ENCODE measurements at places on chromosomes 6 and 20.
A peak's percentile ranks its signal among the peaks of the same experiment; 100 is the strongest.

DNA sequence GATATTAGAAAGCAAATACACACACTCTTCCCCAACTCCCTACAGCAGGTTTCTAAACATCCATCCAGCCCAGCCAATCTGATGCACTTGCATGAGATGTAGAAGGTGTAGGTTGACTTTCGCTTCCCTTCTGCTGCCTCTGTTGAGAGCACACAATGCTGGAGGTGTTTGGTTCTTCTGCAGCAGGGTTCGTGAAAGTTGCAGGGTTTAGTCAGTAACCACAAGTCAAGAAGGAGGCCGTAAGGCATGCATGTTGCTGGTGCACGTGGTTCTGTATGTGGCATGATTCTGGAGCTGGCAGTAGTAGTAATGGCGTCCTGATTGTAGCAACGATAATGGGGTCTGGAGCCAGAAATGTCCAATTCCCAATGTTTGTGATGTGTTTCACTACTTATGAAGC lies 53.0 kb downstream of the DEK start:
- DNase-seq: no peak

- no peak for DNase-seq
These were observed 30.5 kb downstream of the CNR1 start for GRCh38 chr6:88135578-88136114.

GRCh38 chr6:142886431-142887170 lies 58.4 kb downstream of the HIVEP2 start:
- DNase-seq: no peak

GRCh38 chr20:50731930-50732690 lies 730 bp downstream of the PARD6B start:
- no peak for DNase-seq

DNA sequence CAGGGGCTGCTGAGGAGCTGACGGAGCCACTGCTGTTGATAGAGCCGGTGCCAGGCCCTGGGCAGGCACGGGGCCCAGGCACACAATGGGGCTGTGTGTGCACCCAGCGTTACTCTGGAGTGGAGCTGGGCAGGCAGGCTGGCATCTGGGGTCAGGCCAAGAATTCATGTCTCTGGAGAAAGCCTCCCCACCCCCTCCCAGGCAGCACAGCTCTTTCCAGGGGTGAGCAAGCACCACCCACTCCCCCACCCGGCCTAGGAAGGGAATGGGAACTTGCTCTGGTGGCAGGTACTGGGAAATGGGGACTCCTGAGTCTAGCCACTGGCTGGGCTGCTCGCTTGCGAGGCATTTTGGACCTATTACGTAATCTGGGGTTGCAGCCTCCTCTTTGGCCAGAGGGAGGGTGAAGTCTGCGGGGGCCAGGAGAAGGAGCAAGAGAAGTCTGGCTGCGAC lies 22.7 kb downstream of the TFEB start:
- DNase-seq: peak; percentile 46

- no peak for DNase-seq
These were observed 101.3 kb upstream of the ESR1 start for GRCh38 chr6:151705993-151706733.

- no peak for DNase-seq
These were observed 85.2 kb downstream of the DLL1 start for GRCh38 chr6:170205534-170206316.

DNA sequence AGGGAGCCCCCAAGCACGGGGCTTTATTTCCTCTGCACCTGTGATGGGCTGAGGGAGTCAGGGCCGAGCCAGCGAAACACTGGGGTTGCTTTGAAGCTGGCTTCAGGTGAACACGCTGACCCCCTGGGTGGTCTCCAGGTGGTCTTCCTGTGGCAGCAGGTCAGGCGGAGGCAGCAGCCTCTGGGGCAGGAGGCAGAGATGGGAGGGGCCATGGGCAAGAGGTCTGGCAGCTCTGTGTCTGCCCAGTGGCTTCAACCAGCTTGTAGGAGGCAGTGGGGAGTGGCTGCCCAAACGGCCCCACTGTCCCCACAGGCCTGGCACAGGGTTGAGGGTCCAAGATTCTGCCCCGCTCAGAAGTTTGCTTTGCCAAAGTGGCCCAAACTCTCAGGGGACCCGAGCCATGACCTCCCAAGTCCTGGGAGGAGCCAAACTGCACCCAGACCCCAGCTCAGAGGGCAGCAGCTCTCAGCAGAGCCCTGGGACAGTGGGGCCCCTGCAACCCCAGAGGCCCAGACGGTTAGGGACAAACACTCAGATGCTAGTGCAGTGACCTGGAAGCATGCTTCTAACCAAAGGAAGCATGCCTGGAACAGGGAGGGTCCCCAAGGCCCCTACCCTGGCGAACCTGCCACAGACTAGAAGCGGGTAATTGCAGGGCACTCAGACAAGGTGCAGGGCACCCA lies 15.3 kb downstream of the NTSR1 start:
- no peak for DNase-seq

GRCh38 chr6:99521633-99522151 lies 6.5 kb upstream of the USP45 start:
- no peak for DNase-seq

GRCh38 chr6:84428300-84428907 lies 201.0 kb upstream of the CEP162 start:
- DNase-seq: no peak

DNA sequence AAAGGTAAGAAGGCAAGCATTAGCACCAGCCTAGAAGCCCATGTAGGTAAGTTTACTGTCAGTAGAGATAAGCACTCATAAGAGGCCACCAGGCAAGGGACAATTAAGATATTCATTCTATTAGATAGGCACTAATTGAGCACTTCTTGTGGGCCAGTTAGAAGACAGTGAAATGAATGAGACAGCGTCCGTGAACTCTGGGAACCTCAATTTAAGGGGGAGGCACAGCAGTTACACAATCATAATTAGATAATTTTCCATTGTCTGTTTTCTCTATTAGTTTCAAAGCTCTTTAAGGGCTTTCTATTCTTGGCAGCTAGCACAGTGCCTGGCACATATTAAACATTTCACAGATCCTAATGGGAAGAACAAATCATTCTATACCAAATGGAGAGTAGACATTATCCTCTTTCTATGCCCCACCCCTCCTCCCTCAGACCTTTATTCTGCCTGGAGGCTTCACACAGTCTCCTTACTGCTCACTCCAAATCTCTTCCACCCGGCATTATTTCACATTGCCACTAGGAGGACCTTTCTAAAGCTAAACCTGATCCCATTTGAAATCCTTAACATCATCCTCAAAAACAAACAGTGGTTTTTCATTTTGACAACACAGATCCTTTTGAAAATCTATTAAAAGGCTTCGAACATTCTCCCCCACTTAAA lies 529.6 kb downstream of the ADGRB3 start:
- DNase-seq: no peak

GRCh38 chr20:47295921-47296426 lies 60.5 kb downstream of the ZMYND8 start:
- no peak for DNase-seq

- no peak for DNase-seq
These were observed 46.6 kb upstream of the EDN3 start for GRCh38 chr20:59253779-59254319.

DNA sequence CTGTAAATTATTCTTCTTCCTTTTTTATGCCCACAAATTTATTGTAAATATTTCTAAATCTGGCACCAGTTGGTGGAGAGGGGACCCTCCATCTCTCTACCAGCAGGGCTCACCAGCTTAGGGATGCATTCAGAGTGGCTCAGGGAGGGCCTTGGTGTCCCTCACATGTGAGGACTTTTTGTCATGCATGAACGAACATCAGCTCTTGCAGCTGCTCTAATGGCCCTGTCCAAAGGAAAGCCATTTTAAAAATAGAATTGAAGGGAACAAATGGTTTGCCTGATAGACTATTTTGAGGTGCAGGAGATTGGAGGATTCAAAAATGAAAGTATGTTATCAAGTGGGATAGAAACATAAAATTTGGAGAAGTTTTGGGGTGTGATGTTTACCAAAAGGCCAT lies 37.5 kb upstream of the KLHL31 start:
- DNase-seq: no peak

GRCh38 chr6:43033496-43034189 lies 12.2 kb downstream of the RRP36 start:
- no peak for DNase-seq

DNA sequence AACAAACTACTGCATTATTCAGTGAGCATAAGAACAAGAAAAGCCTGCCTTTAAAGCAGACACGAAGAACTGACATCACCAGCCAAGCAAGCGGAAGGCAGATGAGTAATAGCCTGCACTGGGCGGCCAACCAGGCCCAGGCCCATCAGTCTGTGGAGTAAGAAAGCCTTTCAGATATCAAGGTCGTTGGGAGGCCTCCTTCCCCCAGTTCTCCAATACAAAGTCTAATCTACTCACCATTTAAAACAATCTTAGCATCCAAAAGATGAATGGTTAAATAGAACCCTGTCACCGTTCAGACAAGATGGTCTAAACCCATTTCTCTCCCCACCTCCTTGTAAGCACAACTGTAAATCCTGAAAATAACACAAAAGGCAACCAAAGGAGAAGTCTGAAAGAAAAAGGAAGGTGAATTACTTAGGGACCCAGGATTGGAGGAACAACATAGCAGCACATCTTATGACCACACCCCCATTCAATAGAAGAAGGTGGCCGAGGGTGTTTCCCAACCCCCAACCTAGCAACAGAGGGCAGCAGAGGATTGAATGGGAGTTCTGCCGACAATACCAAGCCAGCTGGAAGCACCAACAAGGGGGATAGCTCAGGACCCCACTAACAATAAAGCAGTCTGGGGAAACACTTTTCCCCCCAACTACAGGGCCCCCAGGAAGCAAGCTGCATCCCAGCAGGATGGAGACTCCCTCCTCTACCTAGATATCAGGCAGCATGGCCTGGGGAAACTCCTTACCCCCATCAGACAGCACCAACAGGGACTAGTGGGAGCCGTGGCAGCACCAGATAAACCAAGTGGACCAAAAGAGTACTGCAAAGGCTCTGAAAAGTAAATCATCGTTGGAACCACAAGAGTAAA lies 67.9 kb downstream of the ZHX3 start:
- peak; percentile 60 for DNase-seq

GRCh38 chr6:14384175-14384949 lies 266.8 kb downstream of the CD83 start:
- no peak for DNase-seq

DNA sequence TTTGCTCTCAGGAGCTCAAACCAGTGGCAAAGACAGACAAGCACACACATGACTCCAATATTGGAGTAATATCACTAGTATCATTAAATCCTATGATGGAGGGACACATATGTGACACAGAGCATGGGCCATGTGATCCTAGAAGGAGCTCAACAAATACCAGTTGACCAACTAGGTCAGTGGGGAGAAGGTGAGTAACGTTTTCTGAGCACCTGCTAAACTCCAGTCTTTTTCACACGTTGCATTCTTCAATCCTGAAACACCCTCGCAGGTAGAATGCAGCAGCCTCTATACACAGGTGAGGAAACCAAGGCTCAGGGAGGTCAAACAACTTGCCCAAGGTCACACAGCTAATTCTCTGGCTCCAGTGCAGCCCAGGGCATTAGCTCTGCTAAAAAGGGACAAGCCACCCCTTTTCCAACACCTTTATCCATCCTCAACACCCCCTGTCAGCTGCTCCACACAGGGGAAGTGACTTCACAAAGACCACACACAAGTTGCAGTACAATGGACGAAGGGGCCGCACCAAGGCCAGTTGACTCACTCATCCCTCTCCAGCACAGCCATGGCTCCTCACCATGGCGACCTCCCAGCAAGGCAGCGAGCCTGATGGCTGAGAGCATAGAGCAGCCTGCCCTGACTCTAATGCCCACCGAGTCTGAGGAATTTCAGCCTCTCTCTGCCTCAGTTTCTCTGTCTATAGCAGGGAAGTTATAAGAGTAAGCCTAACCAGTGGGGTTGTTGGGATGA lies 4.4 kb downstream of the CAPN11 start:
- no peak for DNase-seq

GRCh38 chr6:54097753-54098152 lies 13.5 kb upstream of the MLIP start:
- no peak for DNase-seq

DNA sequence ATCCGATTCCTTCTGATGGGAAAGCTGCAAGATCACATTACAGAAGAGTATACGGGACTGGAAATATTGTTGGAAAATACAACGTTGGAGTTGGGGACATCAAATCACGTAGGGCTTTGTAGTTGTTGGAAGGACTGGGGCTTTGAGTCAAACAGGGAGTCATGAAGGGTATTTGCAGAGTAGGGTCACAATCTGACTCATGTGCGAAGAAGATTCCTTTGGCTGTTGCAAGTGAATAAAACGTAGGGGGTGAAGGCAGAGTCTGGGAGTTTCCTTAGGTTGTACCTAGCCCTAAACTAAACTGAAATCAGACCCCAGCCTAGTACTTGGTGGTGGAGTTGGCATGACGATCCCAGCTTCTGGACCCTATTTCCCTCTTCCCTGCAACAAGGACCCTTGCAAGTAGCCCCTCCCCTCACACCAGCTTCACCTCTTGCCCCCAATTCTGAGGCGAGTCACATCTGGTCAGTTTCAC lies 32.3 kb downstream of the SNX5 start:
- DNase-seq: no peak

DNA sequence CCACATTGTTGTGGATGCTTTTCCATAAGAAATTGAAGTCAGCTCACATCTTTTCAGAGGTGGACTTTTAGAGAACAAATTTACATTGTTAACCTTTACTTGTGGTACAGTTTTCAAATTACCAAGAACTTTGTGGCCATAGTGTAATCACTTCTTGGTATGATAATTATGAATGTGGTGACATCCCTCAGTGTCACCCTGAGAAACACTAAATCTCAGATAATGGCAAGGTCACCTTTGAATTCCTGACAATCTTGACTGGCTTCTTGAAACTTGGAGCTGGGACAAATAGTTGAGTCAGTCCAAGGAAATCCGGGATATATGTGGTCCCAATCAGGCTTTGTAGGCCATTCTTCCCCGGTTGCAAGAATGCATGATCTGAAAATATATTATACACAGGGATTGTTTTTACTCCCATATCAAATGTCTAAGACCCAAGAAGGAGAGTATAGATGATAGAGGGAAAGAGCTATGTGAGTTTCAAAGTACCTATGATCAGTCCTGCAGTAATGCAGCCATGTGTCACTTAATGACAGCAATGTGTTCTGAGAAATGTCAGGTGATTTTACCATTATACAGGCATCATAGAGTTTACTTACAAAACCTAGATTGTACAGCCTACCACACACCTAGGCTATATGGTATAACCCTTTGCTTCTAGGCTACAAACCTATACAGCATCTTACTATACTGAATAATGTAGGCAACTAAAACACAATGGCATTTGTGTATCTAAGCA lies 120.8 kb upstream of the MTHFD1L start:
- no peak for DNase-seq

- DNase-seq: no peak
These were observed 126.9 kb downstream of the TMEM242 start for GRCh38 chr6:157196391-157196790.

Measured in foreskin melanocyte (primary cell).